Daoy (cell line): ENCODE measurements at places on chromosomes 2 and 18.

- no peak for DNase-seq
Observed at GRCh38 chr2:98216616-98217015, 129.6 kb upstream of the CNGA3 start.

GRCh38 chr2:96209011-96209728, 543 bp upstream of the STARD7 start:
- no peak for DNase-seq

DNA sequence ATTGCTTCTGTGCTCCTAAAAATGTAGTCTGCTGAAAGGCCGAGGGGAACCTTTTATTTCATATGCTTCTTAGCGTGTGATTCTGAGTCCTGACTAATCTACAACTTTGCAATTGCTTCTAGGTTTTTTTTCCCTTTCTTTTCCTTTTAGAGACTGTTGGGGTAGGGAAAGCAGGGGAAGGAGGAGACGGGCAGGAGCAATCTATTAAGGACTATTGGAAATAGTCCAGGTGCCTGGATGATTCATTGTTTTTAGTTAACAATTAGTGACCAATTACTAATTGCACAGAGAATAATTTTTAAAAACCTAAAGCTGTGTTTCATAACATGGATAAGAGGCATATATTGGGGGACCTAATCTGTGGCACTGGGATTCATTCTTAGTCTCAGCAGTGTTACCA, 49.4 kb upstream of the STON1 start:
- DNase-seq: no peak

GRCh38 chr18:1564793-1565192, 660.1 kb downstream of the ADCYAP1 start:
- DNase-seq: no peak

DNA sequence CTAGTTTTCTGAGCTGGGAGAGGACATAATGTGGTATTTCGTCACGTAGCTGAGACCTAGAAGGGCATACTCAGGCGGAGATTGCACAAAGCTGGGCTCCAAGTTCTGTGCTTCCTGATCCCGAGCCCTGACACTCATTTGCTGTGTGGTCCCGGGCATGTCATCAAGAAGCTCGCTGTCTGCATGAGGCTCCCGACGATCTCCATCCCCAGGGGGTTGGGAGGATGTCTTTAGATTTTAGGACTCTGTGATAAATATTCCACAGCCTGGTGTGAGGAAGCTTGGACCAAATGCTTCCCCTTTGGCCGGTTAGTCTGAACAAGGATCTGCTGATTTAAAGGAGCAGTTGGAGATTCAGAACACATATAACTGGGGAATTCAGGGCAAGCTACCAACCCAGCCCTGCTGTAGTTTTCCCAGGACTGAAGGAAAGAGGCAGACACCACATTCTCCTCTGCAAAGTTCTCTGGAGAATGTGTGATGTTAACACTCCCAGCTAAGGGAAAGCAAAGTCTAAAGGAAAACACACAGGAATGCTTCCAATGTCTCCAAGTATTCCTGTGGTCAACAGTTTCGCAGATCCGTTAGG, 2.3 kb downstream of the KCNE4 start:
- DNase-seq: no peak

GRCh38 chr2:108910541-108911396, 78.3 kb downstream of the EDAR start:
- DNase-seq: no peak

DNA sequence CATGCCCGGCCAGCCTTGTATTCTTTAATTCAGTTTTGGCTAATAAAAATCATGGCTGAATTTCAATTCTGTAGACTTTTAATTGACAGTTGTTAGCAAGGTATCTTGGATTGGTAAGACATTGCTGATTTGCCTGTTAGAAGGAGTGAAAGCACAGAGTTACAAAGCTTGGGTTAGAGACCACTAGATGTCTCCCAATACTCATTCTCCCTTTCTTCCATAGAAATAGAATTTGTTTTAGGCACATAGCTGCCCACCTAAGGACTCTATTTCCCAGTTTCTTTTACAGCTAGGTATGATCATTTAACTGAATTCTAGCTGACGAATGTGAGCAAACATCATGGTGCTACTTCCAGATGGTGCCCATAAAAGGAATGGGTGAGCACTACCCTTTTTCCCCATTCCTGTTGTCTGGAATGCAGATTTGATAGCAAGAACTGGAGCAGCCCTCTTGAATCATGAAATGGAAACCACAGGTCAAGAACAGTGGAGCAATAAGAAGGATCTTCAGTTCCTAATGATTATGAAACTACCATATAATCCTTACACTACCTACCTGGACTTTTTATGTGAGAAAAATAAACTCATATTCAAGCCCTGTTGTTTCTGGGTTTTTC, 17.5 kb downstream of the PECR start:
- peak; percentile 3 for DNase-seq

GRCh38 chr2:234107861-234108260, 57.4 kb downstream of the SPP2 start:
- DNase-seq: no peak

GRCh38 chr18:80076379-80076778, 32.7 kb upstream of the ADNP2 start:
- no peak for DNase-seq

- no peak for DNase-seq
Observed at GRCh38 chr2:163715199-163715598, 20.6 kb downstream of the FIGN start.

GRCh38 chr2:186477790-186478189, 8.3 kb upstream of the ZC3H15 start:
- DNase-seq: no peak

GRCh38 chr2:218026676-218027425, 24.1 kb upstream of the TNS1 start:
- DNase-seq: no peak

DNA sequence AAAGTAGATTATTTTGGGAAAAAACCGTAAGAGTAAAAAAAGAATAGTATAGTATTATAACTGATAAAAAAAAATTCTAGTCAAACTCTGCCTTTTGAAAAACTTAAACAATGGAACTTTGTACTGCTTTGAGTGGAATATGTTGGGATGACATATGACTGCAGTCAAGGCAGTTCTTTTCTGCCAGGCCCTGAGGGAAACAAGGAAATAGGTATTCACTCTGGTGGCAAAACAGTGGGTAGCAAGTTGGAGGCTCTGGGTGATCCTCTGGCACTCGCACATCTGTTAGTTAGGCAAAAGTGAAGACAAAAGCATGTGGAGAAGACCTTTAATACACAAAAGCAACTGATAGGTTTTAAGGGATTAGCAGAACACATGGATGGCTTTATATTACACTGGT, 102.2 kb downstream of the ARHGEF33 start:
- no peak for DNase-seq

GRCh38 chr2:16335604-16335930, 330.1 kb downstream of the CYRIA start:
- no peak for DNase-seq

- DNase-seq: no peak
Observed at GRCh38 chr2:160534996-160535395, 41.4 kb upstream of the RBMS1 start.
